Amniotic stem cell (primary cell): ENCODE measurements at places on chromosomes 12 and 14.
A peak's percentile ranks its signal among the peaks of the same experiment; 100 is the strongest.

- DNase-seq: no peak
These were observed 12.9 kb downstream of the GPR84 start for GRCh38 chr12:54351341-54351740.

GRCh38 chr12:113056631-113057488 is at the start of gene DTX1:
Gene DTX1 (plus strand): TSS chr12:113056730. CDS start chr12:113058193, 1,463 bp downstream.
- DNase-seq: no peak

- DNase-seq: no peak
These were observed 689 bp upstream of the PDE3A start for GRCh38 chr12:20367583-20368113.

- DNase-seq: no peak
These were observed at the start of gene ACRBP for GRCh38 chr12:6647083-6647604. Gene ACRBP (minus strand): TSS chr12:6647432. CDS start chr12:6647366, 66 bp downstream.

- DNase-seq: no peak
These were observed 945 bp downstream of the HCAR1 start for GRCh38 chr12:122729583-122730214.

GRCh38 chr12:116123451-116124258 is 153.8 kb downstream of the MED13L start:
- DNase-seq: no peak

DNA sequence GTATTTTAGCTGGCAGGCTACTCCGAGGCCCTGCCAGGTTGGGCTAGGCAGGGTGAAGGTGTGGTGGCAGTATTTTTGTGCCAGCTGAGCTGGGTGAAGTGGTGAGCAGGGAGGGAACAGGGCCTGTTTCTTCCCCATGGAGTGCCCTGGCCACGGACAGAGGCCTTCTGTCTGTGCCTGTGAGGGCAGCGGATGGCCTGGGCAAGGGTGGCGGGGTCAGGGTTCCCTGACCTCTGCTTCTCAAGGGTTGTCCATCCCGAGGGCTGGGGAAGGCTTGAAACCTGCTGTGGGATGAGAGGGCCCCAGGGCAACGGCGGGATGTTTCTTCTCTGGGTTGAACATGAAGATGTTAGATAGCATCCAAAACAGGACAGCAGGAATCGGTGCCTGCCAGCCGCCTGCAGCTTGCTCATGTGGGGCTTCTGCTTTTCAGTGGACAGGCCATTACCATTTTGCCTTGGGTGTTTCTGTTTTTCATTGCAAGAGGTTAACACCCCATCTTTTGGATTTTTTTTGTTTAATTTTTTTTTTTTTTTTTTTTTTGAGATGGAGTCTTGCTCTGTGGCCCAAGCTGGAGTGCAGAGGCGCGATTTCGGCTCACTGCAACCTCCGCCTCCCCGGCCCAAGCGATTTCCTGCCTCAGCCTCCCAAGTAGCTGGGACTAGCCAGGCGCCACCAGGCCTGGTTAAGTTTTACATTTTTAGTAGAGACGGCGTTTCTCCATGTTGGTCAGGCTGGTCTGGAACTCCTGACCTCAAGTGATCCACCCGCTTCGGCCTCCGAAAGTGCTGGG is 3.3 kb downstream of the MTA1 start:
- no peak for DNase-seq

GRCh38 chr14:95475540-95476240 is 40.8 kb downstream of the SYNE3 start:
- no peak for DNase-seq

DNA sequence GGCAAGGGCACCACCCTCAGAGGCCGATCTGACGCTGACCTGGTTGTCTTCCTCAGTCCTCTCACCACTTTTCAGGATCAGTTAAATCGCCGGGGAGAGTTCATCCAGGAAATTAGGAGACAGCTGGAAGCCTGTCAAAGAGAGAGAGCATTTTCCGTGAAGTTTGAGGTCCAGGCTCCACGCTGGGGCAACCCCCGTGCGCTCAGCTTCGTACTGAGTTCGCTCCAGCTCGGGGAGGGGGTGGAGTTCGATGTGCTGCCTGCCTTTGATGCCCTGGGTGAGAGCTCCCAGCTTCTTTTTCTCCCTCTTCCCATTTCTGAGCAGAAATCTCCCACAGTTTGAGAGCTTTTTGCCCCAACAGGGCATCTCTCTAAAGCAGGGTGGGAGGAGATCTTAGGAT is 1.8 kb downstream of the OAS1 start:
- DNase-seq: no peak

DNA sequence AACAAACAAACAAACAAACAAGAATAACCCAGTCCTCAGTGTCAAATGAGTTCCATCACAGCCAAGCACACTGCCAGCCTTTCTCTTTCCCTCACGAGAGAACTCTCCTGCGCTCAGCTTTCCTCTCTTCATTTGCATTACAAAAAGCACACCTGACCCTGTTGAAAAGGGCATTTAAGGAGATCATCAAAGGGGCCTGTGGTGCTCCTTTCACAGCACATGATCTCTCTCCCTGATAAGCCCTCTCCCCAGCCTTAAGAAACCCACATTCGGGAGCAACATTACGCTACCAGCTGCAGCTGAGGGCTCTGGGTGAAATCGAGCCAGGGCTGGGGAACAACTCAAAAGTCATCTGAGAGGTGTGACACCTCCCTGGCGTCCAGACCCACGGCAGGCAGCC is 165.6 kb upstream of the TMCC3 start:
- DNase-seq: no peak

DNA sequence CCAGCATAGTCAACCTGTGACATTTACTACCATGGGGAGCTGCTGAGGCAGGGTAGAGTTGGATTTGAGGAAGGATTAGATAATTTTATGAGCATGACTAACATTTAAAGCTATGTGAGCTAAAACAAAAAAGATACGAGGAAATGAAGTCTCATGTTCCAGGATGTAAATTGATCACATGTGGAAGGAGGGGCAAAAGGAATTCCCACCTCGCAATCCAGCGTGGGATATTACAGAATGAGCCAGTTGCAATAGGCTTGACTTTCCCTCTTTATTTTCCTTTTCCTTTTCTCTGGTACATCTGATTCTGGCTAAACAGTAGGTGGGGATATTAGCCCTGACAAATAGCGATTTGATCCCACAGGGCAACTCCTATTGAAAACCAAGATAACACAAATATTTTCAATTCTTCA is 214.9 kb upstream of the HMGA2 start:
- DNase-seq: peak; percentile 35

- no peak for DNase-seq
These were observed 179.9 kb upstream of the PELI2 start for GRCh38 chr14:55938249-55938791.

- no peak for DNase-seq
These were observed 100.9 kb upstream of the C14orf180 start for GRCh38 chr14:104478656-104479055.

- DNase-seq: no peak
These were observed 11.9 kb upstream of the SMARCD1 start for GRCh38 chr12:50073206-50073605.
